ENCODE measurements at places on chromosomes 2 and 18. TPM values are rescaled to one million over a fixed set of nuclear protein-coding genes. Genes with fewer than 3 reads are reported as not detected.

Gene KCNG3
- 0.18 TPM for polyA plus RNA-seq

Gene ABCG5
- polyA plus RNA-seq: 0.33 TPM

Gene OTX1
- polyA plus RNA-seq: 0.04 TPM

Gene DUSP28
- 5.2 TPM for polyA plus RNA-seq

Gene MAPK4
- polyA plus RNA-seq: 1.2 TPM

Gene PAIP2B
- 9.6 TPM for polyA plus RNA-seq

Gene GREB1
- 10.5 TPM for polyA plus RNA-seq

Gene CREG2
- 0.46 TPM for polyA plus RNA-seq

Gene DIPK1C
- polyA plus RNA-seq: 0.05 TPM

Gene SIX2
- 0.49 TPM for polyA plus RNA-seq

Gene CCT7
- polyA plus RNA-seq: 217 TPM

Gene SETBP1
- polyA plus RNA-seq: 21.1 TPM

Gene ORC2
- polyA plus RNA-seq: 39.9 TPM

Gene POMC
- 0.94 TPM for polyA plus RNA-seq

Gene CNGA3
- 0.04 TPM for polyA plus RNA-seq

Gene SERPINB13
- not detected for polyA plus RNA-seq

Gene PSD4
- 16.6 TPM for polyA plus RNA-seq

Gene ACKR3
- 32.3 TPM for polyA plus RNA-seq

Gene SCYGR1
- not detected for polyA plus RNA-seq

Gene PCGF1
- 27.1 TPM for polyA plus RNA-seq

Gene GALR1
- polyA plus RNA-seq: 0.05 TPM

Gene CPLX4
- polyA plus RNA-seq: not detected

Gene HOXD4
- 0.52 TPM for polyA plus RNA-seq

Gene LIMS3
- 1.6 TPM for polyA plus RNA-seq

Gene ASAP2
- 33.7 TPM for polyA plus RNA-seq

Gene CYP27C1
- 11.9 TPM for polyA plus RNA-seq

Gene RGPD5
- 23.7 TPM for polyA plus RNA-seq

Gene C1GALT1C1L
- polyA plus RNA-seq: 2.4 TPM

Gene ATP8B1
- polyA plus RNA-seq: 12.1 TPM

Gene ABCB11
- polyA plus RNA-seq: 0.14 TPM

Gene ATP6V1C2
- polyA plus RNA-seq: 3.5 TPM

Gene SEH1L
- 27.5 TPM for polyA plus RNA-seq

Gene HOXD8
- 1.5 TPM for polyA plus RNA-seq

Gene NXPH2
- 1.4 TPM for polyA plus RNA-seq

Gene HOXD12
- not detected for polyA plus RNA-seq

Gene ASPRV1
- polyA plus RNA-seq: 4.0 TPM

Gene SPDYA
- polyA plus RNA-seq: 5.7 TPM

Gene COL4A3
- 11.1 TPM for polyA plus RNA-seq

Gene TMEM37
- 28.8 TPM for polyA plus RNA-seq

Gene PKP4
- polyA plus RNA-seq: 135 TPM

Gene SERPINB10
- 0.21 TPM for polyA plus RNA-seq

Gene KCNG2
- polyA plus RNA-seq: 0.35 TPM

Gene BCL11A
- polyA plus RNA-seq: 29.9 TPM

Gene NEU2
- polyA plus RNA-seq: not detected

Gene GATA6
- polyA plus RNA-seq: 61.5 TPM

Gene MEIS1
- polyA plus RNA-seq: 160 TPM

Gene STEAP3
- 4.4 TPM for polyA plus RNA-seq

Gene UNC80
- 1.9 TPM for polyA plus RNA-seq

Gene GAD1
- polyA plus RNA-seq: 1.1 TPM

Gene PXDN
- 160 TPM for polyA plus RNA-seq

Gene NR4A2
- 1.9 TPM for polyA plus RNA-seq

Gene SMAD7
- 44.9 TPM for polyA plus RNA-seq

Gene POTEJ
- 0.12 TPM for polyA plus RNA-seq

Gene NETO1
- polyA plus RNA-seq: 0.68 TPM

Gene ADAM23
- 4.5 TPM for polyA plus RNA-seq

Gene ELOA2
- polyA plus RNA-seq: not detected

Gene NGEF
- 2.7 TPM for polyA plus RNA-seq

Gene DGUOK
- polyA plus RNA-seq: 56.5 TPM
